ENCODE measurements at places on chromosomes 3 and 15.

GRCh38 chr3:14461748-14462324 is 59.4 kb downstream of the SLC6A6 start:
- DNase-seq: peak; percentile 70

DNA sequence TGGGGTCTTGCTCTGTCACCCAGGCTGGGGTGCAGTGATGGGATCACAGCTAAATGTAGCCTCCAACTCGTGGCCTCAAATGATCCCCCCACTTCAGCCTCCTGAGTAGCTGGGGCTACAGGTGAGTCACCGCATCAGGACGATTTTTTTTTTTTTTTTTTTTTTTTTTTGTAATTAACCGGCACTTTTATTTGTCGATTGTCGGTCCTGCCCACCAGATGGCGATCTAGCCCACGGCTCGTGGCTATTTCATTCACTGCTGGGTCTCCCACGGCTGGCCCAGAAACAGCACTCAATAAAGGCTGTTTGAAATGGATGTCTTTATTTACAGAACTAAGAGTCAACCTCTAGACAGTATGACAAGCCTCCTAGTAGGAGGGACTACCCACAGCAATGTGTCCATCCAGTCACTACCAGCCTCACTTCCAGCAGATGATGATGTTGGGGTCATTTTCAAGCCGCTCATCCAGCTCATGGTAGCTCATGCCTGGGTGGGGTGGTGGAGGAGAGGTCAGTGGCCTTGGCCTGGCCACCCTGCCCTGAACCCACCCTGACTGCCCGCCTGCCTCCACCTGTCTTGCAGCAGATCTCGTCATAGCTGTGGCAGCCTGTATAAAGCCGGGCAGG is 1.8 kb upstream of the ZMYND10 start:
- DNase-seq: peak; percentile 78

DNA sequence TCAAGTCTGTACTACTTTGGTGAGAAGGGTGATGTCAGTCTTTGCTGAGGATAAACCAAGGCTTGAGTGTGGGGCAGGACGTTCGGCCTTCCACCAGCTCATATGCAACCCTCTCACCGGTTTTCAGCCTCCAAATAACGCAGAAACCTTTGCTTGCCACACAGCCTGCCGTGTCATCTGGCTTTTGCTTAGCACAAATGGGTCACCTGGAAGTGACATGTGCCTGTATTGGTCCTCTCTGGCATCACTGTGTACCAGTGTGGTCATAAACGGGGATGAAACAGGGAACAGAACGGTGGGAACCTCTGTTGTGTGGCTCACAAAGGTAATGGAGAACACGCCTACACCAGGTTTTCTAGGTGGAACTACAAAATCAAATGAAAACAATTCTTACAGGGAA is 7.1 kb downstream of the POMGNT2 start:
- no peak for DNase-seq

DNA sequence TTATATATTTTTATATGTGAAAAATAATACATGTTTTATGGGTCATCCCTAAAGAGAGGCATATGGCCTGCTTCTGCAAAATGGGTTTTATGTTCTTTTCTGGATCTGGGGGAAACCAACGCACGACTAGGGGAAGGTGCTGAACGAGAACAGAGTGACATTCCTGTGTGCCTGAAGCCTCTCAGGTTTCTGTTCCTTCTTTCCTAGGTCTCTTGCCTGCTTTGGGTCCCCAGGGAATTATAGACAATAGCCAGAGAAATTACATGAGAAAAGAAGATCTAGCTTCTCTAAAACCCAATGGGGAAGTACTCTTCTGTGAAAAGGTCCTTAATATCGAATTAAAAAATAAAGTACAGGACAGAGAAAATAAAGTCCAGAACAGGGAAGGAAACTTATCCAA is 66.5 kb downstream of the IGSF11 start:
- no peak for DNase-seq

DNA sequence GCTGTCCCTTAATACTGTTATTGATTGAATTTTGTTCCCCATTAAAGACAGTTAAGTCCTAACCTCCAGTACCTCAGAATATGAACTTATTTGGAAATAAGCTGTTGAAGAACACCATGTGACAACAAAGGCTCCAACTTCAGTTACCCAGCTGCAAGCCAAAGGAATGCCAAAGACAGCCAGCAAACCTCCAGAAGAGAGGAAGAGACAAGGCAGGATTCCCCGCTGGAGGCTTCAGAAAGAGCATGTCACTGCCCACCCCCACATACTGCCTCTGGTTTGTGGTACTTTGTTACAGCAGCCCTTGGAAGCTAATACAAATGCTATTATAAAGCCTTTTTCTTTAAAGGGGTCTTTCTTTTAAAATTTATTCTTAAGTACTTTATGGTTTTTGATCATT is 18.4 kb upstream of the NEK10 start:
- DNase-seq: peak; percentile 62

GRCh38 chr3:66423791-66424190 is 77.0 kb downstream of the LRIG1 start:
- DNase-seq: peak; percentile 75
